ENCODE measurements at places on chromosomes 2 and 18.
A peak's percentile ranks its signal among the peaks of the same experiment; 100 is the strongest.

DNA sequence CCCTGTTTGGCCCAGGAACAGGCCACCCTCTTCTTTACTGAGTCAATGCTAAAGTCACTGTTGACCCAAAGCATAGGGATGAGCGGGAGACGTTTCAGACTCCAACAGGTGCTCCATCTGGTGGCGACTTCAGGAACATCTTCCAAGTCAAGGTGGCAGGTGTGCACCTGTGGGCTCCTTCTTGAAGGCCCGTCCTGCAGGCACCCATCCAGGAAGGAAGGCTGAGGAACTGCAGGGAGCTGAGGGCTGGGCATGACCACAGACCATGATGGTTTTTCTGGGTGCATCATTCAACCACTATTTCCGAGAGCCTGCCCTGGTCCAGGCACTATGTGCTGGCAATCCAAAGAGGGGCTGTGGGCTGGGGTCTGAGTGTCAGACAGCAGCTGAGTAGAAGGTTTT, 142.8 kb downstream of the NDUFA10 start:
- peak; percentile 74 for DNase-seq

- DNase-seq = peak; percentile 83
Measured at GRCh38 chr2:71833855-71834560, 313.7 kb downstream of the CYP26B1 start.

- DNase-seq = peak; percentile 80
Measured at GRCh38 chr2:74843899-74844298, 10.0 kb downstream of the HK2 start.

DNA sequence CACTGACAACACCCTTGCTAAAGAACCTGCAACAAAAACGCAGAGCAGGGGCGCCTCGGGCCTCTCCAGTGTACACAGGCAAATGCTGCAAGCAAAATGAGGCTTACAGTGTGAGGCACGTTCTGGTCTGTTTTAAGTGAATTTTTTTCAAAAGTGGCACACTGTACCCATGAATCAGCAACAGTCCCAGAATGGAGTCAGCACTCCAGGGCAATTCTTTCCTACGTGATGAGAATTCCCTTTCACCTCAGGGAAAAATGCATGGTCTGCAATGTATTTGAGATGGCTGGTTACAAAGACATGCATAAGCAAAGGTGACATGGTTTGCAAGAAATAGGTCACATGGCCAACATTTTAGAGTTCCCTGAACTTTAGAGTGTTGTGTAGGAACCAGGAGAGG, 94.4 kb downstream of the UXS1 start:
- DNase-seq = no peak

DNA sequence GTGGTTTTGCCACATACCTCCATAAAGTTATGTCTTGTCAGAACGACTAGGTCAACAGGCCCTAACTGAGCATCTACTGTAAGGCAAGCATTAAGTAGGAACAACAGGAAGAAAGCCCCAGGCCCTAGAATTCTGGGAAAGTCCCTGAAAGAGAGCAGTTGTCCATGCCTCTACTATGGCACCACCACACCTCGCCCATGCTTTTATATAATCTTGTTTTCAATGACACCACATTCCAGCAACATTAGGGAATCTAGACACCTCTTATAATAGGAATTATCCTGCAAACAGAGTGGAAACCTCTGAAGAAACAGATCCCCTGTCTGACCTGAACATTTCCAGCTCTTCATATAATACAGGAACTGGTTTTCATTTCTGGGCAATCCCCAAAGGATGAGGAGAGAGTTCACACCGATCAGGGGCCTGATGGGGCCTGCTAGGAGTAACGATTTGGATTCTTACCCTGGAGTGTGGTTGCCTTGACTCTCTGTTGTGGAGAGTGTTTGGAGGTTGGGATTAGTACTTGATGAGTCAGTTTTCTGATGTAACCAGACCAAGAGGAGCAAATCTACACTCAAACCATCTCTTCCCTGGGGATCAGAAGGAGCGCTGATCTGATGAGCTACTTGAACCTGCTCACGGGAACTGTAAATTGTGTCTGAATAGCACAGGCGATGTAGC, 31.9 kb upstream of the CEP68 start:
- no peak for DNase-seq

GRCh38 chr2:134683561-134684112, 35.2 kb downstream of the TMEM163 start:
- peak; percentile 86 for DNase-seq

DNA sequence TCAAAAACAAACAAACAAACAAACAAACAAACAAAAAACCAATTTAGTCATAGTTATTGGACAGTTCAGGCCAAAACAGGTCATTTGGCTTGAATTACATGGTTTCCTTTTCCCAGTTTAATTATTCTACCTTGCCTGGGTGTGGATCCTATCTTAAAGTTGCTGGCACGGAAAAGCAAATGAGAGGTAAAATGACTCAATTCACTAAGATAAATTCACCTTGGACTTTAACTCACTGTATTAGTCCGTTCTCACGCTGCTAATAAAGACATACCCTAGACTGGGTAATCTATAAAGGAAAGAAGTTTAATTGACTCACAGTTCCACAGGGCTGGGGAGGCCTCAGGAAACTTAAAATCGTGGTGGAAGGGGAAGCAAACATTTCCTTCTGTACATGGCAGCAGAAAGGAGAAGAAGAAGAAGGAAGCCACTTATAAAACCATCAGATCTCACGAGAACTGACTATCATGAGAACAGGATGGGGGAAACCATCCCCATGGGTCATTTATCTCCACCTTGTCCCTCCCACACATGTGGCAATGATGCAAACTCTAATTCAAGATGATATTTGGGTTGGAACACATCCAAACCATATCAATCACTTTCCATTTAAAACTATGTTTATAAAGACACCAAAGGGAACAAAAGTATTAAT, 22.5 kb upstream of the TRAPPC8 start:
- DNase-seq = no peak

DNA sequence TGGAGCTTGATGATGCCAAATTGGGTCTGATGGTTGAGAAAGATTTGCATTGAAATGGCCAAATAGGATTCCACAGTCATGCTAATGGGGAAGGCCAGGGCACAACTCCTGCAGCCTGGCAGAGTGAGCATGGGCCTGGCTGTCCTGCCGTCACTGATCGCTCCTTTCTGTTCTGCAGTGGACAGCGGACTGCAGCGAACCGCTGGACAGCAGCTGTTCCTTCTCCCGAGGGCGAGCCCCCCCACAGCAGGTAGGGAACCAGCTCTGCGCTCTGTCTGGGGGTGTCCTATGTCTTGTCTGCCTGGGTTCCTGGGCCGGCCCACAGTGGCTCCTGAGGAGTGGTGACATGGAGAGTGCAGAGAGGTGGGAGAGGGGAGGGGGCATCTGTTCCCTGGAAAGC, 97.6 kb downstream of the CTIF start:
- DNase-seq = no peak

- DNase-seq = no peak
Measured at GRCh38 chr2:79083597-79084251, 4.1 kb downstream of the REG1B start.

- no peak for DNase-seq
Measured at GRCh38 chr18:79901665-79902064, 49.8 kb downstream of the SLC66A2 start.

GRCh38 chr2:119721904-119722303, 37.8 kb upstream of the PTPN4 start:
- DNase-seq = no peak

- DNase-seq = no peak
Measured at GRCh38 chr2:128322715-128323554, 4.3 kb upstream of the HS6ST1 start.

GRCh38 chr2:238659231-238659630, 188.7 kb upstream of the TWIST2 start:
- DNase-seq = no peak

GRCh38 chr2:181900007-181900651, 8.6 kb downstream of the ITPRID2 start:
- peak; percentile 38 for DNase-seq

DNA sequence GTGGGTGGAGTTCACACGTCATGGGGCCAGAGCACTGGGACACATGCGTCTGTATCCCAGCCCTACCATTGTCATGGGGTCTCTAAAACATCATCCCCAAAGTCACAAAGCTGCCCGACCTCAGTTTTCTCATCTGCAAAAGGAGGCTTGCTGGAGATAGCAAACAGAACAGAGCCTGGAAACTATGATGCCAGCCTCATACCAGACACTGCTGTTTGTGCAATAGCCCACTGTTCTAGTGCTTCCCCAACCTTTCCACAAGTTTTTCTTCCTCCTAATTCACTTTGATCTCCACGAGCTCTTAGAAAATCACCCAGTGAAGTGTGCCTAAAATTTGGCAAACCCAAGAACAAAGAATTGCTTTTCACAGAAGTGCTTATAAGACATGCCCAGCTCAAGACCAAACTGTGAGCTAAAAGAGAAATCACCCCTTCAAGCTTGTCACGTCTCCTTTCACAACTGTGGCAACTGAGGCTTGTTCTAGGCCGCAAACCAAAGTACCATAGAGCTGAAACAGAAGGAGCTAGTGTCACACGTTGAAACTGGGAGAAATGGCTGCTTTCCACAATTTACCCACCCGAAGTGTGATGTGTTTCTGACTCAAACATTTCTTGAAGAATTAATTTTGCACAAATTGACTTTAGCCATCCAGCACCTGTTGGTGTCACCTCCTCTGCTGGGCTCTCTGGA, 162.7 kb upstream of the ID2 start:
- DNase-seq = no peak

GRCh38 chr2:40579247-40579646, 127.4 kb upstream of the SLC8A1 start:
- no peak for DNase-seq

GRCh38 chr2:15731889-15732271, 140.2 kb downstream of the DDX1 start:
- DNase-seq = no peak

GRCh38 chr18:77109648-77110019, 22.9 kb downstream of the MBP start:
- no peak for DNase-seq

DNA sequence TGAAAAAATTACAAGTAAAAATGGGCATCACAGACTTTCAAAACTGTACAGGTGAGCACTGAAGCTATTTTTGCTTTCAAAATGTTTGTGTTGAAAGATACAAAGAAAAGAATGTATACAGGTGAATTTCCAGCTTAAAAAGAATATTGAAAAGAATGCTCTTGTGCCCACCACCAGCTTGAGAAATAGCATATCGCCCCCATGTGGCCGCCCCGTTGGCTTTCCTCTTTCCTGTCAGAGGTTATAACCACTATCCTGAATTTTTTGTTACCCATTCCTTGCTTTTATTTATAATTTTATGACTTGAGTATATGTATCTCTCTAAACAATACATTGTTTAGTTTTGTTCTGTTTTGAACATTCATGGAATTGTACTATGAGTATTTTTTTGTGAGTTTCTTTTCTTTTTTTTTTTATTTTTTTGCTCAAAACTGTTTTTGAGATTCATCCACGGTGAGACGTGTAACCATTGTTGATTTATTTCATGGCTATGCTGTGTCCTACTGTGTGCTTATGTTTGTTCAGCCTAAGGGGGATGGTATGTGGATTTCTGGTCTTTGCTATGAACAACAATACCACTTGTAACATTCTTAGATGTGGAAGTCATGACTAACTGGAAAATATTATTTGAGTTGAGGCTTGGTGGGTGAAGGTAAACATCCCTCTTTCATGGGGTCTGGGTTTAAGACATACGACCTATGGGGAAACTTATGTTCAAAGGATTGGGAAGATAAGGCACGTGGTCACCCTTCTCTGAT, 11.6 kb downstream of the TRPM8 start:
- DNase-seq = peak; percentile 56

GRCh38 chr2:129793431-129793902, 186.0 kb upstream of the RAB6C start:
- no peak for DNase-seq

DNA sequence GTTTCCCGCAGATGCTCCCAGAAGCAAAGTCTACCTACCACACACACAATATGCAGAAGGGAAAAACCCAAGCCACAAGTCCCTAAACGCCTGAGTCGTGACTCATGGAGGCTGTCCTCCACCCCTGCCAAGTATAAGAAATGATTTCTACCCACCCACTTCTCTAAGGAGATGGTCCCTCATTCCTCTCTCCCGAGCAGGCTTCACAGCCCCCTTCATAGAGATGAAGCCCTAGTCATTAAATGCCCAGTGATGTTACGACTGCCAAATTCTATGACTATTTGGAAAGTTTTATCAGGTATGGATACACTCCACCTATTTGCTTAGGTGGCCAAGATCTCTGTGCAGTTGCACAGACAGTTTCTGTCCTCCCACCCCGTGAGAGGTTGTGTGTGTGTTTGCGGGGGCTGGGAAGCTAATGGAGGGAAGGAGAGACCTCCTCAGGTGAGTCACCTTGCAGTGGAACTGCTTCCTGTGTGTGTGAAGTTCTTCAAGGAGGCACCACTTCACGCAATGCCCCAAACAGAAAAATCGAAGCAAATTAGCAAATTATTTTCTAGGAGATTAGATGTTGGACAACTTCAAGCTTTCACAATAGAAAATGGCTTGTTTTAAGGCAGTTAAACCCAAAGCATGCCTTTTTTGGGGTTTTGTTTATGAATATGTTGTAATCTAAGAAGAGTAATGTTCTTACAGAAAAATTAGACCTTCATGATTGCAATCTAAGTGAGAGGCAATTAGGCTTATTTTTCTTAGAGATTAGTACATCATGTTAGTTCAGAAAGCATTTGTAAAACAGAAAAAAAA, 175.2 kb downstream of the TGIF1 start:
- peak; percentile 95 for DNase-seq

- no peak for DNase-seq
Measured at GRCh38 chr2:148531669-148532428, 112.7 kb upstream of the EPC2 start.

DNA sequence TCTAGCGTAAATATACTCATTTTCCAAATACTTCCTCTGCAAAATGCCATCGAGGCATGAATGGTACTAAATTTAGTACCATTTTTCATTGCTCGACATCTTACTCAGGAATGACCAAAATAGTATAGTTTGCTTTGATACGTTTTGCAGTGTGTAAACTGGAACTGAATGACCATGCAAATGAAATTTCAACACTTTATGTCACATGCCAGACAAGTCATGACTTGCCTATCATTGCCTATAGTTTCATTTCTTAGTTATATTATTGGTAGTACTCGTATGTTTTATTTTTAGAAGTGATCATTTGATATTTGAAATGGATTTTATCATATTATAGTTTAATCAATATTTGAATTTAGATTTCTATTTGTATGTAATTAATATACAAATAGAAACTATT, 9.1 kb downstream of the MSTN start:
- DNase-seq = no peak

DNA sequence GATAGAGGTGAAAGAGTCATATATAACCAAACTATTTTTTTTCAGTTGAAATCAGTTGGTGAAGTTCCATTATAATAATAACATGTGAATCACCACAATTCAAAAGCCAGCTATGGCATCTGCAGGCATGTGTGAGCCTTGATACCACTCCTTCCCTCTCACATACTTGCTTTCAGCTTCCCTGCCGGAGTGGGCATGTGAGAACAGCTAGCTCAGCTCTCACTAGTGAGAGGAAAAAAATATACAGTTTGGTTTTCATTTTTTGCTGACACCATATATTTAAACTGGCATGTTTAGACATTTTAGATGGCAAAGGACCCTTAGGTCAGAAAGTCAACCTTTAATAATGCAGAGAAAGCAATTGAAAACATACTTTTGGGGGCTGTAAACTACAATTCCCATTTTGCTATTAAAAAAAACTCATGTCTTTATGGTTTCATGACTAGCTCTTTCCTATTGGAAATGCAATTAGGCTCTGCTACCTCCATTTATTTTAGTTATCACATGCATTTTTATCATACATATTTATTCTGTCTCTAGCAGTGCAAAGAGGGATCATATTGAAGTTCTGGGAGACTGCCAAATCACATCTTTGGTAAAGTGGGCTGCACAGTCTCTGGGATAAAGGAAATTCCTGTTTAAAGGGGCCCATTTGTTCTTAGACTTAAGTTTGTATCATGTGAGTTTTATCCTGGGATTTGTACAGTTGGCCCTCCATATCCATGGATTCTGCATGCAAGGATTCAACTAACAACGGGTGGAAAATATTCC, 33.2 kb upstream of the SLC40A1 start:
- no peak for DNase-seq
